ENCODE measurements at places on chromosomes 11 and 22. TPM values are rescaled to one million over a fixed set of nuclear protein-coding genes. Genes with fewer than 3 reads are reported as not detected.

DNA sequence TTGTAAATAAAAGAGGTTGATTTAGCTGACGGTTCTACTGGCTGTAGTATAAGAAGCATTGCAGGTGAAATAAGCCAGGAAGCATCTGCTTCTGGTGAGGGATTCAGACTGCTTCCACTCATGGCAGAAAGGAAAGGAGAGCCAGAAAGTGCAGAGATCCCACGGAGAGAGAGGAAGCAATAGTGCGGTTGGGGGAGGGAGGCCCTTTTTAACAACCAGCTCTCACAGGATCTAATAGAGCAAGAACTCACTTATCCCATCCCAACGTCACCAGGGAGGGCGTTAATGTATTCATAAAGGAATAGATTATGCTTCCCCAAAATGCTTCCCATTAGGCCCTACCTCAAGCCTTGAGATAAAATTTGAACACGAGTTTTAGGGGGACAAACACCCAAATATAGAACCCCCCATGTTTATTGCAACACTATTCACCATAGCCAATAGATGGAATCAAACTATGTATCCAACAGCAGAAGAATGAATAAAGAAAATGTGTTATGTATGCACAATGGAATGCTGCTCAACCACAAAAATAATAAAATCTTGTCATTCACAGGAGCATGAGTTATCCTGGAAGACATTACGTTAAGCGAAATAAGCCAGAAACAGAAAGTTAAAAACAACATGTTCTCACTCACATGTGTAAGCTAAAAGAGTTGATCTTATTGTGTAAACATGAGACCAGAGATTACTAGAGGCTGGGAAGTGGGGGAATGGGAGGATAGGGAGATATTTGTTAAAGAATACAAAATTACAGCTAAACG is 908.3 kb upstream of the ANO3 start:
- peaks cover 8% of the 10 kb centered on the region for H3K4me1 ChIP-seq
- no peak overlapping the region for H3K27ac ChIP-seq
- H3K36me3 ChIP-seq = no peaks in the 10 kb centered on the region

DNA sequence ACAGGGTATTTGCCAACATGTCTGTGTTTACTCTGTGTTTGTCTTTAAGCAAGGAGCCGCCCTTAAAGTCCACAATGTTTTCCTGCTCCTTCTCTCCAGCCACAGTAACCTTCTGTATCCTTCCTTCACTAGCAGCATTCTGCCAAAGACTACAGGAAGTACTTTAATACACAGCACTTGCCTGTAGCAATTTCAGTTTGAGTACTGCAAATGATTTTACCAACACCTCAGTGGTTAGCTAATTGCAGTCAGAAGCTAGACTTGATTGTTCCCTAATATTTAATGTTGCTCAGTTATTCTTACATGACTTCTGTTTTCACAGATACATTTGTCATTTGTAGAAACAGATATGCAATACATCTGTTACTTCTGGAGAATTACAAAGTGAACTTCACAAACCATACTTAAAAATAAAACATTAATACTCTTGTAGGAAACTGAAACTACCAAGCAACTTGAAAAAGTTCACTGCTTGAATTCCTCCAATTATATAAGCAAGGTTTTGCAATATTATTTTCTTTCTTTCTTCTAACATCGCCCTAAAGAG is 69.1 kb downstream of the FCHSD2 start:
- H3K27me3 ChIP-seq = no peaks in the 10 kb centered on the region
- no peak overlapping the region for H3K27ac ChIP-seq
- H3K36me3 ChIP-seq = no peaks in the 10 kb centered on the region

DNA sequence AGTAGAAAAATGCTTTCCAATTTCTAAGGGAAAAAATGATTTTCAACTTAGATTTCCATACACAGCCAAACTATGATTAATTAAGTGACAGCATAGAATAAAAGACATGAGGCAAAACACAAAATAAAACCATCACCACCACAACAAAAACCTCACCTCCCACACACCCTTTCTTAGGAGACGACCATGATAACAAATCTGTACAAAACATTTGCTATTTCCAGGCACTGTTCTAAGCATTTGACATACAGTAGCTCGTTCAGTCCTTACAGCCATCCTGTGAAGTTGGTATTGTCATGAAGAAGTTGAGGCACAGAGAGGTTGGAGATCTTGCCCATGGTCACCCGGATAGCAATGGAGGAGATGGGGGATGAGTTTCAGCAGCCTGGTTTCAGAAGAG is 8.7 kb downstream of the SPI1 start:
- no peak for DNase-seq
- H3K27me3 ChIP-seq = no peaks in the 10 kb centered on the region
- no peak overlapping the region for H3K27ac ChIP-seq
- H3K4me1 ChIP-seq = no peaks in the 10 kb centered on the region
- no peaks in the 10 kb centered on the region for H3K36me3 ChIP-seq
- H3K4me3 ChIP-seq = no peak overlapping the region

- H3K36me3 ChIP-seq = no peaks in the 10 kb centered on the region
- H3K27ac ChIP-seq = no peak within 1 kb of the TSS
- DNase-seq = peak; percentile 71
- peaks cover 13% of the 10 kb centered on the region for H3K4me1 ChIP-seq
- H3K4me3 ChIP-seq = peak within 1 kb of the TSS; percentile 87
Observed at GRCh38 chr11:17476317-17477083, at the start of gene ABCC8. Gene ABCC8, minus strand, starts transcription at chr11:17476845. Its CDS starts 69 bp downstream, at chr11:17476776.

- no peak overlapping the region for H3K4me3 ChIP-seq
- 0 out of 2 replicates have a peak, but pooled peaks cover 4% of the 10 kb centered on the region for H3K36me3 ChIP-seq
- DNase-seq = no peak
- H3K27ac ChIP-seq = no peak overlapping the region
- H3K4me1 ChIP-seq = no peaks in the 10 kb centered on the region
Observed at GRCh38 chr22:47281126-47282106, 519.0 kb downstream of the TBC1D22A start.

GRCh38 chr11:128784059-128784804 is 82.9 kb downstream of the KCNJ1 start:
- H3K27me3 ChIP-seq = no peaks in the 10 kb centered on the region
- no peaks in the 10 kb centered on the region for H3K36me3 ChIP-seq
- H3K4me3 ChIP-seq = peak overlapping the region; percentile 36
- H3K27ac ChIP-seq = 0 out of 2 replicates have a peak overlapping the region, but pooled peaks have one; percentile 78
- H3K4me1 ChIP-seq = peaks cover 45% of the 10 kb centered on the region

GRCh38 chr11:93747122-93747521 is 5.7 kb downstream of the C11orf54 start:
- no peaks in the 10 kb centered on the region for H3K27me3 ChIP-seq
- no peak overlapping the region for H3K4me3 ChIP-seq
- H3K4me1 ChIP-seq = no peaks in the 10 kb centered on the region
- no peak overlapping the region for H3K27ac ChIP-seq
- no peaks in the 10 kb centered on the region for H3K36me3 ChIP-seq
- DNase-seq = no peak

GRCh38 chr11:12134236-12134585 is 23.8 kb downstream of the MICAL2 start:
- H3K4me1 ChIP-seq = no peaks in the 10 kb centered on the region
- DNase-seq = no peak
- no peak overlapping the region for H3K4me3 ChIP-seq
- H3K36me3 ChIP-seq = no peaks in the 10 kb centered on the region
- no peak overlapping the region for H3K27ac ChIP-seq

DNA sequence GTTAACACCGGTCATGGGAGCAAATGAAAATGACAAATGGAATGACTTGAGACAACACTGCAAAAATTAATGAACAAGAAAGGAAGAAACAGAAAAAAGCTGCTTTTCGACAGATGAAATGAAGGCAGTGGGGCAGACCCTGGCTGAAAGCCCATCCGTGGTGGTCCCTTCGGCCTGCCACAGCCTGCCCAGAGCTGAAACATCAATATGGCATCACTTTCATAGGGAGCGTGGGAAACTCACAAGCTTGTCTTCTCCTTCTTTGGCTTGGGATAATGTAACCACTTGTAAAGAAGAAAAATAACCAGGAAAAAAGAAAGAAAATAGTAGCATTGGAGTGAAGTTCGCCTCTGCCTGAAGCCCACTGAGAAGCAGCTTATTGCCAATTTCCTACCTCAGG is 78.8 kb downstream of the CTTN start:
- no peak for DNase-seq
- H3K27me3 ChIP-seq = no peaks in the 10 kb centered on the region
- H3K36me3 ChIP-seq = no peaks in the 10 kb centered on the region
- H3K4me1 ChIP-seq = no peaks in the 10 kb centered on the region
- H3K4me3 ChIP-seq = no peak overlapping the region
- H3K27ac ChIP-seq = no peak overlapping the region

DNA sequence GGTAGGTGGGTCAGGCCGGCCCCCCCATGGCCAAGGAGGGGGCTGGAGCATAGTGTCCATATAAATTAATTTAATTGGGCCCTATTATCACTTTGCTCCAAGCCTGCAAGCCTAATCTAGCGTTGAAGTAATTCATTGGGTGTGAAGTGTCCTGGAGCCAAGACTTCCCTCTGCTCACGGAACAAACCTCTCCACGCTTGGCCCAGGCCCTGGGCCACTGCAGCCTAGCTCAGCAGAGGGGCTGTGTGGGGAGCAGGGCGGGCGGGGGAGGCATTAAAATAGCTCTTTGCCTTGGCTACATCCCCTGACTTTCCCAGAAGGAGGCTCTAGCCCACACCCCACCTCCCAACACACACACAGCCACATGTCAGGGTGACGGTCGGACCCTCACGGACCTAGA is 73.5 kb downstream of the THAP12 start:
- no peak overlapping the region for H3K27ac ChIP-seq
- H3K4me1 ChIP-seq = peaks cover 10% of the 10 kb centered on the region
- DNase-seq = no peak
- H3K4me3 ChIP-seq = no peak overlapping the region

- no peak overlapping the region for H3K4me3 ChIP-seq
- no peaks in the 10 kb centered on the region for H3K27me3 ChIP-seq
- no peaks in the 10 kb centered on the region for H3K36me3 ChIP-seq
- no peaks in the 10 kb centered on the region for H3K4me1 ChIP-seq
- H3K27ac ChIP-seq = no peak overlapping the region
Observed at GRCh38 chr22:19060356-19061009, 61.7 kb downstream of the DGCR2 start.

- H3K27ac ChIP-seq = no peak overlapping the region
- peaks cover 4% of the 10 kb centered on the region for H3K4me1 ChIP-seq
- H3K4me3 ChIP-seq = no peak overlapping the region
- H3K27me3 ChIP-seq = peaks cover 10% of the 10 kb centered on the region
Observed at GRCh38 chr11:67409261-67409666, 5.4 kb downstream of the TBC1D10C start.

GRCh38 chr11:113276466-113276865 is 37.9 kb upstream of the TTC12 start:
- H3K27ac ChIP-seq = no peak overlapping the region
- no peaks in the 10 kb centered on the region for H3K27me3 ChIP-seq
- no peak overlapping the region for H3K4me3 ChIP-seq
- DNase-seq = no peak
- H3K36me3 ChIP-seq = no peaks in the 10 kb centered on the region

DNA sequence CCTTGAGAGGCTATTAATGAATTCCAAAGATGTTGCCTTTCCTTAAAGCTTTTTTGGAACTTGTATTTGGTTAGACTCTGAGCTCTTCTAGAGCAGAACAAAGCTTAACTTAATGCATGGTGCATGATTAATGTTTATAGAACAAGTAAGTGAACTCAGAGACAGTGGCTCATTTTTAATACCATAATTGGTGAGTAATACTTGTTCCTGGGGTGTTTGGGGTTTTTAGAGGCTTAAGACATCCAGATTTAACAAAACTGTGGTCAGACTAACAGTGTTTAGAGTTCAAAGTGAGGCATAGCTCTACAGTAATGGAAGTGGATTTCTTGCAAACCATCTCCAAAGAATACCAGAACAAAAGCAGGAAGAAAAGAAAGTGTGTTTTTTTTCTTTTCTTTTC is 73.7 kb upstream of the CTSC start:
- H3K4me3 ChIP-seq = no peak overlapping the region
- H3K27me3 ChIP-seq = no peaks in the 10 kb centered on the region
- no peaks in the 10 kb centered on the region for H3K36me3 ChIP-seq
- no peak overlapping the region for H3K27ac ChIP-seq
- no peaks in the 10 kb centered on the region for H3K4me1 ChIP-seq

DNA sequence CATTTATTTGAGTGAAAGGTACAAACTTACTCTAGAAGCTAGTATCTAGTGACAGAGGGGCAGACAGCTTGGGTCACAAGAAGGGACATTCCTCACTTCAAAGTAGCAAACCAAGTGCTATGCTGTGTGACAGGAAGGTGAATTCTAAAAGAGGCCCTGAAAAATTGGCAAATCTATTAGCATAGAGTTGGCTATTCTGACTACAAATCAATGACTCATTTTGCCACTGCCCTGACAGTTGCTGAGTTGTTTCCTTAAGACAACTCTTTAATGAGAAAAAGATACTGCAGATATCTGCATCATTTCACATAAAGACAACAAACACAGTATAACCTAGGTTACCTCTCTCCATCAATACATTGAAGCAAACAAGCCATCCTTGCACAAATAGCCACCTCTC is 524.0 kb upstream of the LRRC4C start:
- H3K4me3 ChIP-seq = no peak overlapping the region
- no peaks in the 10 kb centered on the region for H3K36me3 ChIP-seq
- no peaks in the 10 kb centered on the region for H3K27me3 ChIP-seq
- H3K27ac ChIP-seq = no peak overlapping the region

DNA sequence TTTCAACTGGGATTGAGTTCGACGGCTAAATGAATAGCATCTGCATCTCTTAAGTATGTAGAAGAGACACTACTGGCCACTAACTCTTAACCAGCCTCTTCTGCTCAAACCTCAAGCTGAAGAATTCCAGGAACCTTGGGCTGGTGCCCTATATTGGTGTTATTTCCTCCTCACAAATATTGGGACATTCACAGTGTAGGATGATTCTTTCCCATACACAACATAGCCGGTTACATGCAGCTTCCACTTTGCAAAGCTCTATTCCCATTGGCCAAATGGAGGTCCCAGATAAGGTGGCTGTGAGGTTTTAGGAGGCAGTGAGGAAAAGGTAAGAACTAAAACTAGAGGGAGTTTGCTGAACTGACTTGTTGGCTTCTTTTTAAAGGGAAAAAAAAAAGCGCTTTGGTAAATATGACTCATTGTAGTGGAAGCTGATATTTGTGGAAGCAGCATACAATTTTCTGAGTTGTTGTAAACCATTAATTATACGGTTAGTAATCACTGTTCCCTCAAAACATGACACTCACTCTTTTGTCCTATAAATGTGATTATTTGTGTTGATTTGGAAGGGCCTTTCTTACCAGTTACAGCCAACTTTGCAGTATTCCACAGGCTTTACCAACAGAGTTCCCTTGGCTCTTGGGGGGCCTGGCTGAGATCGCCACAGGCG is 17.6 kb downstream of the C22orf31 start:
- peaks cover 24% of the 10 kb centered on the region for H3K36me3 ChIP-seq
- H3K27ac ChIP-seq = 0 out of 2 replicates have a peak overlapping the region, but pooled peaks have one; percentile 19

GRCh38 chr22:41341012-41341411 is 39.7 kb downstream of the ZC3H7B start:
- no peak for DNase-seq
- H3K27me3 ChIP-seq = no peaks in the 10 kb centered on the region
- no peaks in the 10 kb centered on the region for H3K36me3 ChIP-seq
- no peak overlapping the region for H3K27ac ChIP-seq

SPTBN2 gene
- 49.1 TPM for total RNA-seq

DNAJB7 gene
- total RNA-seq = not detected

OR4A16 gene
- not detected for total RNA-seq

KRTAP5-1 gene
- total RNA-seq = not detected

KRTAP5-8 gene
- not detected for total RNA-seq

MOV10L1 gene
- total RNA-seq = 0.73 TPM

PIK3C2A gene
- total RNA-seq = 117 TPM

RNF215 gene
- total RNA-seq = 13.9 TPM

LDHAL6A gene
- total RNA-seq = 0.59 TPM

INPP5J gene
- total RNA-seq = 11.2 TPM
